ENCODE measurements at places on chromosomes 5 and 9. TPM values are rescaled to one million over a fixed set of nuclear protein-coding genes. Genes with fewer than 3 reads are reported as not detected.

AFAP1L1 gene
- not detected for total RNA-seq

RECK gene
- 7.4 TPM for total RNA-seq

TPPP gene
- 0.10 TPM for total RNA-seq

DND1 gene
- 2.2 TPM for total RNA-seq

AOPEP gene
- total RNA-seq = 13.5 TPM

RHOBTB3 gene
- total RNA-seq = 0.15 TPM

ADAM19 gene
- 309 TPM for total RNA-seq

PRDM9 gene
- not detected for total RNA-seq

AQP3 gene
- 167 TPM for total RNA-seq

FOXD4L6 gene
- total RNA-seq = not detected

All from activated CD4-positive, alpha-beta memory T cell treated with anti-CD3 and anti-CD28 coated beads, Interleukin-2, amount 10 ng/mL, durations not matched to agents 7 days and 5 days (primary cell).